ENCODE measurements at places on chromosomes 7 and 10. TPM values are rescaled to one million over a fixed set of nuclear protein-coding genes. Genes with fewer than 3 reads are reported as not detected.
A peak's percentile ranks its signal among the peaks of the same experiment; 100 is the strongest.

- H3K27me3 ChIP-seq = no peaks in the 10 kb centered on the region
- no peaks in the 10 kb centered on the region for H3K36me3 ChIP-seq
- DNase-seq = no peak
- no peak overlapping the region for H3K4me3 ChIP-seq
Measured at GRCh38 chr7:150481186-150481920, 30.9 kb downstream of the GIMAP8 start.

DNA sequence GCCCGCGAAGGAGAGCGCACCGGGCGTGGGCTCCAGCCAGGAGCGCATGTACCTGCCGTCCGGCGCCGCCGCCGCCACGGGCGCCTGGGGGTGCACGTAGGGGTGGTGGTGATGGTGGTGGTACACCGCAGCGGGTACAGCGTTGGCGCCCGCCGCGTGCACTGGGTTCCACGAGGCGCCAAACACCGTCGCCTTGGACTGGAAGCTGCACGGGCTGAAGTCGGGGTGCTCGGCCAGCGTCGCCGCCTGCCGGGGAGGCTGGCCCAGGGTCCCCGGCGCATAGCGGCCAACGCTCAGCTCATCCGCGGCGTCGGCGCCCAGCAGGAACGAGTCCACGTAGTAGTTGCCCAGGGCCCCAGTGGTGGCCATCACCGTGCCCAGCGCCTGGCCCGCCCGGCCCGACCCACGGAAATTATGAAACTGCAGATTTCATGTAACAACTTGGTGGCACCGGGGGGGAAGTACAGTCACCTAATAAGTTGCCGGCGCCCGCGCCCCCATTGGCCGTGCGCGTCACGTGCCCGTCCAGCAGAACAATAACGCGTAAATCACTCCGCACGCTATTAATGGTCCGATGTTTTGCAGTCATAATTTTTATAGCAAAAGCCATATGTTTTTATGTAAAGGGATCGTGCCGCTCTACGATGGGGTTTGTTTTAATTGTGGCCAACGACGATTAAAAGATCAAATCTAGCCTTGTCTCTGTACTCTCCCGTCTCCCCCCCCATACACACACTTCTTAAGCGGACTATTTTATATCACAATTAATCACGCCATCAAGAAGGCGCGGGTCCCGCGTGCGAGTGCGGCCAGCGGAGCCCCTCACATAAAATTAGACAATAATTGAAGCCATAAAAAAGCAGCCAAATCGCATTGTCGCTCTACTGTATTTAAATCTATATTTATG, at the start of gene HOXA9:
HOXA9 (minus strand) TSS at position 449 of the 907 bp plus-strand sequence; CDS start at position 369, 80 bp downstream.
- H3K4me1 ChIP-seq = peaks cover 53% of the 10 kb centered on the region
- peaks cover 88% of the 10 kb centered on the region for H3K27me3 ChIP-seq
- no peaks in the 10 kb centered on the region for H3K36me3 ChIP-seq
- no peak within 1 kb of the TSS for H3K27ac ChIP-seq
- peak within 1 kb of the TSS; percentile 7 for H3K4me3 ChIP-seq

ANKMY2 gene
- 37.3 TPM for total RNA-seq

DNA sequence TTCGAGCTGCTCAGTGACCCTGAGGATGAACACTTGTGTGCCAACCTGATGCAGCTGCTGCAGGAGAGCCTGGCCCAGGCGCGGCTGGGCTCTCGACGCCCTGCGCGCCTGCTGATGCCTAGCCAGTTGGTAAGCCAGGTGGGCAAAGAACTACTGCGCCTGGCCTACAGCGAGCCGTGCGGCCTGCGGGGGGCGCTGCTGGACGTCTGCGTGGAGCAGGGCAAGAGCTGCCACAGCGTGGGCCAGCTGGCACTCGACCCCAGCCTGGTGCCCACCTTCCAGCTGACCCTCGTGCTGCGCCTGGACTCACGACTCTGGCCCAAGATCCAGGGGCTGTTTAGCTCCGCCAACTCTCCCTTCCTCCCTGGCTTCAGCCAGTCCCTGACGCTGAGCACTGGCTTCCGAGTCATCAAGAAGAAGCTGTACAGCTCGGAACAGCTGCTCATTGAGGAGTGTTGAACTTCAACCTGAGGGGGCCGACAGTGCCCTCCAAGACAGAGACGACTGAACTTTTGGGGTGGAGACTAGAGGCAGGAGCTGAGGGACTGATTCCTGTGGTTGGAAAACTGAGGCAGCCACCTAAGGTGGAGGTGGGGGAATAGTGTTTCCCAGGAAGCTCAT, 1.1 kb downstream of the DDIT4 start:
- peaks cover 19% of the 10 kb centered on the region for H3K4me1 ChIP-seq
- H3K27me3 ChIP-seq = no peaks in the 10 kb centered on the region
- H3K27ac ChIP-seq = peak overlapping the region; percentile 99

DNA sequence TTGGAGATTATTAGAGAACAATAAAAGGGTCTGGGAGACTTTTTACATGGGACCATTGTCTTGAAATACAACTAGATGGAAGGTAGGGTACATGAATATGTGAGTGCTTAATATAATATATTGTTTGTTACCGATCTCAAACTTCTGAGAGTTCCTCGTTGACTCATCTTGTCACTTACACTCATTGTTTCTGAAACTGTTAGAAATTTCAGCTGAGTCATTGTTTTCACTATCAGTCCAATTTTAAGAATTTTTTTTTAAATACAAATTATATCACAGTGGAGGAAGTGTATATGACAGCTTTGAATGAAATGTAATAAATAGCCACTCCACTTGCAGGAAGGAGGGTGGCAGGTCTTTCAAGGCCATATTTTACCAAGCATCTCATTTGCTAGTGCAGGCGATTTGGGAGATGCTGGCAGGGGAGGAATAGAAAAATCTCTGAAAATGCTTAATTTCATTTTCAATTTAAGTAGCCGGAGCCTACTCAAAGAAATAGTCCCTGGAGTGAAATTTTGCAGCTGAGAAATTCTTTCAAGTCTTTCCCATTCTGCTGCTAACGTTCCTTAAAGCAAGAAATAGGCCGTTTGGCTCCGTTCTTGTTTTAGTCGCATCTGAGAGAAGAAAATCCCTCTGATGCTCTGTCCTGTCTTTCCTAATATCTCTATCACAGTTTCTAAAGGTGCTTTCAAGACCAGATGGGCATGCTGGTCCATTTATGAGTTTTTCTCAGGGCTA, 1404.2 kb upstream of the CELF2 start:
- H3K27ac ChIP-seq = no peak overlapping the region
- no peaks in the 10 kb centered on the region for H3K4me1 ChIP-seq
- no peaks in the 10 kb centered on the region for H3K36me3 ChIP-seq
- H3K27me3 ChIP-seq = no peaks in the 10 kb centered on the region

LRRD1 gene
- total RNA-seq = not detected

IGF2BP3 gene
- total RNA-seq = 0.27 TPM

- no peaks in the 10 kb centered on the region for H3K27me3 ChIP-seq
- H3K27ac ChIP-seq = peak overlapping the region; percentile 95
- H3K36me3 ChIP-seq = no peaks in the 10 kb centered on the region
- peak overlapping the region; percentile 86 for H3K4me3 ChIP-seq
- peak; percentile 63 for DNase-seq
- H3K4me1 ChIP-seq = peaks cover 9% of the 10 kb centered on the region
Measured at GRCh38 chr10:112951359-112952281, 1.6 kb downstream of the TCF7L2 start.

DNA sequence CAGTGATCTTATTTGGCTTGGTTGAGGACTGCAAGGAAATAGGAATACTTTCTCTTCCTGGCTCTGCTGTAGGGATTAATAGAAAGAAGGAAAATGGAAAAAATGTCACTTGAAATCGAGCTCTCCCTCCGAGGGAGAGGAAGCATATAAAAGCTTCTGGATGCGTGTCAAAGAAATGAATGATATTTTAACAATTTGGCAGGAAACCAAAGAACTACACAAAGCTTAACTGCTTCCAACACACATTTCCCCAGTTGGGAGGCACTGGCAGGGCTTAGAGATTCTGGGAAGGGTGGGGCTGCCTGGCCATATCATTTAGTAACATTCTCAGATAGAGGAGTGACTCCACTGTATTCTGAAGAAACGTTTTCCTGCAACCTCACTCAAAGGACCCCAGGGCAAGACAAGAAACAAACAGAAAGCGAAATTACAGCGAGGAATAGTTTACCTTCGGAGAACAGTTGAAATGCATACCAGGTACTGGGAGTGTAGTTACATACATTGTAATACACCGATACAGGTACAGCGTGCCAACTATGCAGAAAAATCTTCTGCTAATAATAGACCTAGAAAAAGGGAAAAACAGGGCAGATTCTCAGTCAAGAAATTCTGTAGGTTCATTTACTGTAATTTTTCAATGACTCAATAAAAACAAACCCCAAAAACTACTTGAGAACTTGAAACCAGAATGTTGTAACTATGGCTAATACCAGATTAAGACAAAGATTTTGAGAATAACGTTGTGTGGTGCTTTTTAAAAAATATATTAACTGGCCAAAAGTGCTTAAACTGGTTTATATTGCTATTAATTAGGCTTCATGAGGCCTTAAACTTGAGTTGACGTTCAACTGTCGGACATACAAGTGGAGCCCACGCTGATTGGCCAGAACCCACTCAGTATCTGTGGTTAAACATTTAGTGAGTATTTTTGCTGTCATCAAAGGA, 75.7 kb upstream of the ASAH2 start:
- DNase-seq = peak; percentile 24
- H3K27ac ChIP-seq = peak overlapping the region; percentile 5
- H3K36me3 ChIP-seq = no peaks in the 10 kb centered on the region
- H3K4me3 ChIP-seq = peak overlapping the region; percentile 23

- no peaks in the 10 kb centered on the region for H3K36me3 ChIP-seq
- H3K27me3 ChIP-seq = no peaks in the 10 kb centered on the region
- H3K4me1 ChIP-seq = no peaks in the 10 kb centered on the region
- DNase-seq = no peak
- H3K27ac ChIP-seq = no peak overlapping the region
Measured at GRCh38 chr10:128594688-128595087, 468.5 kb upstream of the MKI67 start.

DNA sequence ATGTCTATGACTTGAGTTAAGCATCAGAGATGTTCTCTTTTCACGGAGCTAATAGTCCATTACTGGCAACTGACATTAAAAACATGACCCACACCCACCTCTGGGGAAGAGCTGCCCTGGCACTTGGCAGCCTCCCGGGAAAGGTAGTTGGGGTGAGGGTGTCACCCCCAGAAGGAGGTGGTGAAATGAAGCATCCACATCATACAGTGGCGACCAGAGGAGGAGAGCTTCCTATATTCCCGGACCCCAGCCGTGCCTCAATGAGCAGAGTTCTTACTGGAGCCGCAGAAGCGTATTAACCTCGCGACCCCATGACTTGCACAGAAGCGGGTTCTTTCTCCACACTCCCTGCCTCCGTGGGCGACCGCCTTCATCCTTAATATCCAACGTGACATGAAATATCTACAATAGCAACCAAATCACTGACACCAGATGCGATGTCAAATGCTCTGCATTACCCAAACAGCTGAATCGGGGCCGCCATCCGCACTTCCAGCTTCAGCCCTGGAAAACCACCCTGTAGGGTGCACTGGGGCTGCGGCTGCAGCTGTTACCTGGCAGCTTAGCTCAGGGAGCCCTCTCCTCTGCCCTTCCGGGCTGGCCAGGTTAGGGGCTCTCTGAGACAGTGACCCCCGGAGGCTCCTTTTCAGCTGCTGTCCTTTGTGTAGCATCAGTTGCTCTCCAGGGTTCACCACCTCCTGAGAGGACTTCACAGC, 103.1 kb upstream of the PARD3 start:
- no peak for DNase-seq
- H3K27me3 ChIP-seq = no peaks in the 10 kb centered on the region
- H3K36me3 ChIP-seq = no peaks in the 10 kb centered on the region
- no peak overlapping the region for H3K27ac ChIP-seq

GRCh38 chr7:43195768-43196167, 83.3 kb downstream of the HECW1 start:
- no peak for DNase-seq
- H3K4me3 ChIP-seq = no peak overlapping the region
- H3K27me3 ChIP-seq = peaks cover 11% of the 10 kb centered on the region
- no peak overlapping the region for H3K27ac ChIP-seq

DNA sequence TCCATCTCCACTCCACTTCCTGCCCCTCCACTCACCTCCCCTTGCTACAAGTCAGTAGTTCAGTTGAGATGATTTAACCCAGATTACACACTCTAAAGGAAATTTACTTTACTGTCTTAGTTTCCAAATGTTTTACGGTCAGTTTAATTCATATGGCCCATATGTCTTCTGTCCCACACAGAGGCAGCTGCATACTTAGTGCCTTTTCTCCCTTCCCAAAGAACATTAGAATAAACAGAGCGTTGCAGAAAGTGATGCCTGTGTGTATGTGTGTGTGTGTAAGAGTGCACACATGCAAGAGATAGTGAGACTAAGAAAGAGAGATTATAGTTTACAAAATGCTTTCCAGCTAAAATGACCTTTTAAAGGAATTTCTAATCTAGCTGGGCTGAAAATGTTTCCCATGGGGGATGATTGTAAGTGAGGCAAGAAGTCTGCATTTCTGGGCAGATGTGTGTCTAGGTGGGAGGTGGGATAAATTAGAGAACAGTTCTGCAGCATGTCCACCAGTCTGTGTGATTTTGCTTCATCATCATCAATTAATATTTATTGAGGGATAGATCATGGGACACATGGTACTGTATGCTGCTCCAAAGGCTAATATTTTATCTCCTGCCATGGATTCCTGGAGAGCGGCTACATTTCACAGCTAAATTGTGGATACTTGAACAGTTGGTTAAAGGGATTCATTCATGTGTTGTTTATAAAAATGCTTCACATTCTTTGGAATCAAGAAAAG, 81.5 kb downstream of the NXPH1 start:
- H3K27me3 ChIP-seq = no peaks in the 10 kb centered on the region
- no peak overlapping the region for H3K27ac ChIP-seq
- no peak for DNase-seq

DNA sequence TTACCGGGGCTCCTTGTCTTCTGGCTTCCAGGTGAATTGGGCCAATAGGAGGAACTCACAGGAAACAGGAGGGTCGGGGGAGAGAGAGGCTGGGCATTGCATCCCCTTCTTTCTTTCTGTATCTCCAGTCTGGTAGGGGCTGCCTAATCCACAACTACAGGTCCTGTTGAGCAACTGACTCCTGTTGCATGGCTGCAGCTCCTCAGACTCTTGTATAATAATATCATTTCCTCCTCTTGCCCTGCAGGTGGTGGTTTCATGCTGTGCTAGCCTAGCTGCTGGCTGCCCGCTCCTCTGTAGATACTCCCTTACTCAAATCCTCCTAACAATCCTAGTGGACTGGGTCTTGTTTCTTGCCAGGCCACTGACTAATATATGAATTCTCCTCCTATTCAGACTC, 276.5 kb upstream of the SMIM30 start:
- H3K36me3 ChIP-seq = no peaks in the 10 kb centered on the region
- no peaks in the 10 kb centered on the region for H3K27me3 ChIP-seq
- no peak for DNase-seq
- no peak overlapping the region for H3K4me3 ChIP-seq
- no peaks in the 10 kb centered on the region for H3K4me1 ChIP-seq

LRIT1 gene
- not detected for total RNA-seq

AGBL3 gene
- 1.5 TPM for total RNA-seq

- DNase-seq = no peak
- no peak overlapping the region for H3K4me3 ChIP-seq
- H3K27me3 ChIP-seq = no peaks in the 10 kb centered on the region
Measured at GRCh38 chr7:83486536-83486935, 162.4 kb downstream of the SEMA3E start.

NEUROG3 gene
- total RNA-seq = not detected
